ENCODE measurements at places on chromosomes 16 and 17. TPM values are rescaled to one million over a fixed set of nuclear protein-coding genes. Genes with fewer than 3 reads are reported as not detected.
A peak's percentile ranks its signal among the peaks of the same experiment; 100 is the strongest.

Gene COTL1
- total RNA-seq = 93.8 TPM

Gene PRSS27
- total RNA-seq = 0.33 TPM

Gene RBFOX1
- total RNA-seq = 0.19 TPM

Gene KRTAP4-6
- not detected for total RNA-seq

Gene STX1B
- 0.57 TPM for total RNA-seq

Gene FBXW10B
- total RNA-seq = 0.18 TPM

GRCh38 chr16:78669994-78670393, 570.5 kb downstream of the WWOX start:
- no peak overlapping the region for H3K4me3 ChIP-seq
- no peaks in the 10 kb centered on the region for H3K27me3 ChIP-seq
- H3K27ac ChIP-seq = no peak overlapping the region
- DNase-seq = peak; percentile 43

DNA sequence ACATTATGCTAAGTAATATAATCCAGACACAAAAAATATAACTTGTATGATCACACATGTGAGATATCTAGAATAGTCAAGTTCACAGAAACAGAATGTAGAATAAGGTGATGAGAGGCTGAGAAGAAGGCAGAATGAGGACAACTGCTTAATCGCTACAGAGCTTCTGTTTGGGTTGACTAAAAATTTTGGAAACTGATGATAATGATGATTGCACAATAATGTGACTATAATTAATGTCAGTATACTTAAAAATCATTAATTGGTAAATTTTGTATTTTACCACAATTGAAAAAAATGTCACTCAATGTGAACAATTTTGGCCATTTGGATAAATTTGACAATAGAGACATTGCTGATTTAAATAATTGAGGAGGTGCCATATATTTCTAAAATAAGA, 1374.4 kb upstream of the CDH8 start:
- H3K27me3 ChIP-seq = no peaks in the 10 kb centered on the region
- no peak for DNase-seq
- no peaks in the 10 kb centered on the region for H3K36me3 ChIP-seq
- no peaks in the 10 kb centered on the region for H3K4me1 ChIP-seq

GRCh38 chr16:84471966-84472365, 32.5 kb downstream of the MEAK7 start:
- H3K27me3 ChIP-seq = no peaks in the 10 kb centered on the region
- no peak for DNase-seq

DNA sequence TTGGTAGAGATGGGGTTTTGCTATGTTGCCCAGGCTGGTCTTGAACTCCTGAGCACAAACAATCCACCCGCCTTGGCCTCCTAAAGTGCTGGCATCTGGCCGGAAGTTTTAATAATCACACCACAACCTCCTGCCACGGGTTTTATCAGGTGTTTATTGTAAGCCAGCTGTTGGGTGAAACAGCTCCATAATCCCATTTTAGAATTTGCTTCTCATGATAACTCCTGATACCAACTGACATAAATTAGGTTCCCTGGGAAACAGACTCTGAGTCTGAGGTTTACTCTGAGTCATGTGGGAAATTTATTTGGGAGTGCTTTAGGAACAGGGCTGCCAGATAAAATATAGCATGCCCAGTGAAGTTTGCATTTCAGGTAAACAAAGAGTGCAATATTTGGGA, 122.6 kb upstream of the MED13 start:
- H3K27me3 ChIP-seq = no peaks in the 10 kb centered on the region
- H3K36me3 ChIP-seq = no peaks in the 10 kb centered on the region
- H3K4me1 ChIP-seq = no peaks in the 10 kb centered on the region
- no peak overlapping the region for H3K4me3 ChIP-seq
- DNase-seq = no peak

DNA sequence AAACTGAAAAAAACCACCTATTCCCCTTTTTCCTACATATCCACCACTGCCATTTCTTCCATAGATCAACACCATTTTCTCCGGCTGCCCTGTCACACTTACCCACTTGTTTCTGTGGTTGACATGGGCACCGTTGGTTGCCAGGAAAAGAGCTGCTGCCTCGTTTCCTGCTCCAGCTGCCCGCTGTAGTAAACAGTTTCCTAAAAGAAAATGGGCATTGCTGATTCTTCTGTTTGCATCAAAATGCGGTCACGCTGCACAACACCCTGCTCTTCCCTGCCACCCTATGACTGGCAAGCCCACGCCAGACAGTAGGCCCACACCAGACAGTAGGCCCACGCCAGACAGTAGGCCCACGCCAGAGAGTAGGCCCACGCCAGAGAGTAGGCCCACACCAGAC, 46.3 kb downstream of the CYB5D2 start:
- DNase-seq = no peak
- no peak overlapping the region for H3K27ac ChIP-seq
- H3K4me1 ChIP-seq = no peaks in the 10 kb centered on the region
- no peak overlapping the region for H3K4me3 ChIP-seq
- H3K36me3 ChIP-seq = no peaks in the 10 kb centered on the region

GRCh38 chr17:81153340-81153803, 11.9 kb upstream of the PVALEF start:
- H3K4me1 ChIP-seq = no peaks in the 10 kb centered on the region
- peak; percentile 67 for DNase-seq
- no peaks in the 10 kb centered on the region for H3K36me3 ChIP-seq
- no peak overlapping the region for H3K27ac ChIP-seq
- no peaks in the 10 kb centered on the region for H3K27me3 ChIP-seq
- H3K4me3 ChIP-seq = no peak overlapping the region

GRCh38 chr16:76265434-76266045, 11.7 kb upstream of the CNTNAP4 start:
- H3K27ac ChIP-seq = no peak overlapping the region
- no peaks in the 10 kb centered on the region for H3K27me3 ChIP-seq
- DNase-seq = no peak
- no peaks in the 10 kb centered on the region for H3K4me1 ChIP-seq
- H3K36me3 ChIP-seq = no peaks in the 10 kb centered on the region
- H3K4me3 ChIP-seq = no peak overlapping the region

GRCh38 chr17:26962255-26963162, 331.4 kb upstream of the WSB1 start:
- H3K36me3 ChIP-seq = no peaks in the 10 kb centered on the region
- no peaks in the 10 kb centered on the region for H3K4me1 ChIP-seq
- no peak overlapping the region for H3K27ac ChIP-seq
- H3K4me3 ChIP-seq = no peak overlapping the region
- no peak for DNase-seq
- H3K27me3 ChIP-seq = peaks cover 14% of the 10 kb centered on the region

- no peak overlapping the region for H3K27ac ChIP-seq
- no peak overlapping the region for H3K4me3 ChIP-seq
- no peak for DNase-seq
- H3K4me1 ChIP-seq = no peaks in the 10 kb centered on the region
- H3K36me3 ChIP-seq = no peaks in the 10 kb centered on the region
Measured at GRCh38 chr17:74485022-74485743, 18.7 kb downstream of the CD300A start.

GRCh38 chr16:67538666-67539101, 10.1 kb downstream of the RIPOR1 start:
- H3K27ac ChIP-seq = no peak overlapping the region
- peak overlapping the region; percentile 64 for H3K4me3 ChIP-seq
- H3K4me1 ChIP-seq = peaks cover 12% of the 10 kb centered on the region
- no peak for DNase-seq
- peaks cover 43% of the 10 kb centered on the region for H3K36me3 ChIP-seq

GRCh38 chr16:2779151-2779920, 2.3 kb upstream of the ELOB start:
- no peaks in the 10 kb centered on the region for H3K27me3 ChIP-seq
- no peak overlapping the region for H3K4me3 ChIP-seq
- no peak overlapping the region for H3K27ac ChIP-seq
- peaks cover 27% of the 10 kb centered on the region for H3K4me1 ChIP-seq
- H3K36me3 ChIP-seq = no peaks in the 10 kb centered on the region
- peak; percentile 54 for DNase-seq

DNA sequence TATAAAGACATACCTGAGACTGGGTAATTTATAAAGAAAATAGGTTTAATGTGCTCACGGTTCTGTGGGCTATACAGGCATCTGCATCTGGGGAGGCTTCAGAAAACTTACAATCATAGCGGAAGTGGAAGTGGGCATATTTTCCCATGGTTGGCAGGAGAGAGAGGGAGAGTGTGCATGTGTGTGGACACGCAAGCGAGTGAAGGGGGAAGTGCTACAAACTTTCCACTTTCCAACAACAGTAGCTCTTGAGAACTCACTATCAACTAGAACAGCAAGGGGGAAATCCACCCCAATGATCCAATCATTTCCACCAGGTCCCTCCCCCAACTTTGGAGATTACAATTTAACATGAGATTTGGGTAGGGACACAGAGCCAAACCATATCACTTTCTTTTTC, 11.1 kb downstream of the TAOK1 start:
- H3K27ac ChIP-seq = no peak overlapping the region
- DNase-seq = no peak
- H3K36me3 ChIP-seq = peaks cover 18% of the 10 kb centered on the region
- no peak overlapping the region for H3K4me3 ChIP-seq
- peaks cover 27% of the 10 kb centered on the region for H3K4me1 ChIP-seq
- no peaks in the 10 kb centered on the region for H3K27me3 ChIP-seq

GRCh38 chr16:46972429-46973206, 856 bp downstream of the DNAJA2 start:
- peak overlapping the region; percentile 90 for H3K4me3 ChIP-seq
- no peaks in the 10 kb centered on the region for H3K27me3 ChIP-seq
- peaks cover 27% of the 10 kb centered on the region for H3K36me3 ChIP-seq
- peak; percentile 33 for DNase-seq

DNA sequence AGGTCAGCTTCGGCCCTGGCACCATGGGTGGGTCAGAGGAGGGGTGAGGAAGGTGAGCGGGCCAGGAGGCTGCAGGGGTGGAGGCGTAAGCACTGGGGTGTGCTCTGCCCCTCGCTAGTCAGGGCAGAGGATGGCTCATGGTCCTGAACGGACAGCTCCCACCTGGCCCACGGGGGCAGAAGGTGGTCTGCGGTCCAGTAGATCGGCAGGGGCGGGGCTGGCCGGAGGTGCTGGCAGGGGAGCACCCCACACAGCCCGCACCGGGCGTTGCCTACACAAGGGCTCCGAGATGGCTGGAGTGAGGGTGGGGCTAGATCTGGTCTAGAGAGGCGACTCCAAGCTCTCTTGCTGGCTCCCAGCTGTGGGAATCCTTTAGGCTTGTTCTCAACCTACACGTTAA, 8.2 kb downstream of the NPTX1 start:
- H3K4me3 ChIP-seq = no peak overlapping the region
- no peak overlapping the region for H3K27ac ChIP-seq
- H3K27me3 ChIP-seq = peaks cover 9% of the 10 kb centered on the region
- no peaks in the 10 kb centered on the region for H3K4me1 ChIP-seq
- no peaks in the 10 kb centered on the region for H3K36me3 ChIP-seq
